ENCODE measurements at places on chromosomes 2 and 18.

GRCh38 chr18:79068341-79068936 lies 755 bp upstream of the ATP9B start:
- no peak for DNase-seq
- H3K4me1 ChIP-seq: peaks cover 27% of the 10 kb centered on the region
- H3K27me3 ChIP-seq: no peaks in the 10 kb centered on the region
- H3K27ac ChIP-seq: peak overlapping the region; percentile 98
- peak overlapping the region; percentile 98 for H3K4me3 ChIP-seq
- no peaks in the 10 kb centered on the region for H3K36me3 ChIP-seq

DNA sequence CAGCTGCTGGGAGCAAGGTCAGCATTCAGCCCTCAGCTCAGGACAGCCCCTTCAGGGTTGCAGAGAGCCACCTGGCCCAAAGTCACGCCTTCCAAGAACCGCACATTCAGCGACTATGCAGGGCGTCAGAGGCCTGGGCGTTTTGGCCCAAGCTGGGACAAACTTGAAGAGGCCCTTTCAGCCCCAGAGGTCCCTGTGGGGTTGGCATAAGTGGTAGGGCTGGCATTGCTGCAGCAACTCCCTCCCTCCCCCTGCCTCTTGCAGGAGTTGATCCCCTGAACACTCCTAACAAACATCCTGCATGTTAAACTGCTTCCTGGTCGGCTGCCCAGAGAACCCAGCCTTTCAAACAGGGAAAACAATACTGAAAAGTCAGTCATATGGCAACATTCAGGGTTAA lies 192.9 kb upstream of the SMAD2 start:
- no peak overlapping the region for H3K4me3 ChIP-seq
- peaks cover 10% of the 10 kb centered on the region for H3K4me1 ChIP-seq
- no peaks in the 10 kb centered on the region for H3K36me3 ChIP-seq
- no peaks in the 10 kb centered on the region for H3K27me3 ChIP-seq
- no peak overlapping the region for H3K27ac ChIP-seq

- no peaks in the 10 kb centered on the region for H3K4me1 ChIP-seq
- no peak overlapping the region for H3K27ac ChIP-seq
- H3K36me3 ChIP-seq: no peaks in the 10 kb centered on the region
- no peaks in the 10 kb centered on the region for H3K27me3 ChIP-seq
- DNase-seq: no peak
Observed at GRCh38 chr2:143284087-143284675, 155.0 kb downstream of the ARHGAP15 start.

DNA sequence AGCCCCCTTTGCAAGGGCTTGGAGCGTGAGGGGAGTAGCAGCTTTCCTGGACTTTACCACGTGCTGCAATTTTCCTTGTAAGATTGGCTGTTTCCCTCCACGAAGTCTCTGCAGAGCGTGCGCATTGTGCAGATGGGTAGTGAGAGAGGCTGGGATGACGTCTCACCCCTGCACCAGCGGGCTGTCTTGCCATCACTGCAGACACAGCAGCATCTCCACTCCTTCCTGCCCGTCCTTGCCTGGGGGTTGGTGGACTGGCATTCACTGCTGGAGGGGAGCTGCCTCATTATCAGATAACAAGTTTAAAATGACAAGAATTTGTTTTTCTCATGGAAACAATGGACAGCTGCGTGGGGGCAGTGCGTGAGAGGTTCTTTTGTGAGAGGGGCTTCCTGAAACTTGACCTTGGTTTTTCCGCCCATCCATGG lies 45.3 kb upstream of the HS6ST1 start:
- no peak for DNase-seq
- no peaks in the 10 kb centered on the region for H3K27me3 ChIP-seq
- no peak overlapping the region for H3K27ac ChIP-seq
- H3K36me3 ChIP-seq: no peaks in the 10 kb centered on the region
- H3K4me1 ChIP-seq: peaks cover 17% of the 10 kb centered on the region

DNA sequence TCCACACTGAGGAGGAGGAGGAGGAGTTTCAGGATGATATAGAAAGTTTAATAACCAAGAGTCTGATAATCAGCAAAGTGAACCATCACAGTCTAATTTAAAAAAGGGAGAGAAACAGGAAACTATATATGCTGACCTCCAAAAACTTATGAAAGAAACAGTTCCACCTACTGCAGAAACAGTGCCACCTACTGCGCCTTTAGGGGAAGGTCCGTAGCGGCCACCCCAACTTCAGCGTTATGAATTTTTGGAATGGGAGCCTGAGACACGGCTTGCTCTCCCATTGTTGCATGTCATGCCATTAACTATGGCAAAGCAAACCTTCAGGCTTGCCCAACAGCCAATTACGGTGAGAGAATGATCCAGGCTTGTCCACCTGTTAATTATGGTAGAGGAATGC lies 1719.2 kb upstream of the LRRTM1 start:
- no peaks in the 10 kb centered on the region for H3K4me1 ChIP-seq
- H3K27ac ChIP-seq: no peak overlapping the region
- no peak overlapping the region for H3K4me3 ChIP-seq
- no peaks in the 10 kb centered on the region for H3K36me3 ChIP-seq

DNA sequence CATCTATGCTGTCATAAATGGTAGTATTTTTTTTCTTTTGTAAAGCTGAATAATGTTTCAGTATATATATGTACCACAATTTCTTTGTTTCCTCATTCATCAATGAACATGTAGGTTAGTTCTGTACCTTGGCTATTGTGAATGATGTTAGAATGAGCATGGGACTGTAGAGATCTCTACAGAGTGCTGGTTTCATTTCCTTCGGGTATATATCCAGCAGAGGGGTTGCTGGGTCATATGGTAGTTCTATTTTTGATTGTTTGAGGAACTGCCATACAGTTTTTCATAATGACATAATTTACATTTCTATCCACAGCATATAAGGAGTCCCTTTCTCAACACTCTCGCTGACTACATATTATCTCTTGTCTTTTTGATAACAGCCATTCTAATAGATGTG lies 243.5 kb downstream of the CDH7 start:
- H3K36me3 ChIP-seq: no peaks in the 10 kb centered on the region
- no peak for DNase-seq
- H3K27me3 ChIP-seq: no peaks in the 10 kb centered on the region
- no peak overlapping the region for H3K4me3 ChIP-seq

DNA sequence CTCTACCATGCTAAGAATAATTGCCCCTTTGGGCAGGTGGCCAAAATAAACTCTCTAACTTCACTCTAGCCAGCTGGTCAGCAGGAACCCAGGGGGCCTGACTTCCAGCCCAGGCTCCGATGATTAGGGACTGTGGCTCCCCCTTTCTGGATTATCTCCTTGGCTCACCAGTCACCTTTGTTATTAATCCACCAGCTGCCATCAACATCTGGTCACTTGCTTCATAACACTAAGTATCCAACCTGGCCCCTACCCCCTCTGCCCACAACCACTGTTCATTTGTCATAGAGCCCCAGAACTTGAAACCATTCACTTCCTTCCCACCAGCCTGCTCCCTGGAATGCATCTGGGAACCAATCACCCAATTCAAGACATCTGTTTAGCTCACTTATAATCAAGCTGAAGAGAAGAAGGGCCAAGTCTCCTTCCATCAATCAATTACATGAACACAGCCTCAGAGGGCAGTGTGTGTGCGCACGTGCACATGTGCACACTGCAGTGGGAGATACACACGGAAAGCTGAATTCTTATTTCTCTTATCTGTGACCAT lies 215.1 kb downstream of the ALK start:
- H3K36me3 ChIP-seq: no peaks in the 10 kb centered on the region
- no peak overlapping the region for H3K4me3 ChIP-seq
- H3K27me3 ChIP-seq: no peaks in the 10 kb centered on the region
- no peak overlapping the region for H3K27ac ChIP-seq

Measured in lower lobe of right lung (tissue), 2 donors.